ENCODE measurements at places on chromosomes 3 and 15.

GRCh38 chr3:174397848-174398247 is 461.3 kb upstream of the NAALADL2 start:
- DNase-seq = no peak

DNA sequence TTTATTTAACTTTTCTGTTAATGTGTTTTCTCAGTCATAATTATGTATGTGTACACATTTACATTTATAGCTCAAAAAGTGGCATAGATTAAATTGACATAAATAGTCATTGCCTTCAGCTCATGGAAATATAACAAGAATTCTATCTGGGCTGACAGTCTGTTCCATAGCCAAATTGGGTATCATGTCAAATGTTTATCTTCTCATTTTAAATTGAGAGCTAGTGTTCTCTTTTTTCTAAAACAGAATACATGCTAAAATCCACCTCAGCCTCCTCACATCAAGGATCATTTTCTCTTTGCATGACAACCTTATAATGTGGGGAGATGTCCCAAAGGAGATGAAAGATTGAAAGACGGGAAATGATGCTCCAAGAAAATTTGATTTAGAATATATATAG is 144.1 kb upstream of the BCHE start:
- DNase-seq = no peak

DNA sequence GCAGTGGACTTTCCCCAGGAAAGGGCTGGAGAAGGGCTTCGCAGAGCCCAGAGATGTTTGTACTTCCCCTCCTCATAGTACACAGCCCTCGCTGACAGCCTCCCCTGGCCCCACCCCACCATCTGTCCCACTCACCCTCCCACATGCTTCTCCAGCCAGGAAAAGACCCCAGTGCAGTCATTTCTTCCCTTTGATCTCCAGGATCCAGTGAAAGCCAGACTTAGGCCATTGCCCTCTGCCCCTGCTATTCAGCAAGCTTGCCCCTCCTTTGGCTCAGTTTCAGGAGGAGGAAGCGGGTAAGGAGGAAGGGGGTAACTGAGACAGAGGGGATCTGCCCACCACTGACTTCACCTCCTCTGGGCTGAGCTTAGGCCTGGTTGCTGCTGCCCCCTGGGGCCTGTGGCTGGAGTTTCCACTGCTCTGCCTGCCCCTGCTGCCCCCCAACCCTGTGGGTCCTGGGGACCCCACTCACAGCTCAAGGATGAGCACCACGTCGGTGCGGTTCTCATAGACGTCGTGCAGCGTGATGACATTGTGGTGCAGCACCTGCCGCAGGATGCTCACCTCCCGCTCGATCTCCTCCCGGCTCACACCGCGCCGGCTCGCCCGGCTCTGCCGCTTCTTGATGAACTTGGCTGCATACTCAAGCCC is 63.1 kb downstream of the DAPK2 start:
- no peak for DNase-seq

DNA sequence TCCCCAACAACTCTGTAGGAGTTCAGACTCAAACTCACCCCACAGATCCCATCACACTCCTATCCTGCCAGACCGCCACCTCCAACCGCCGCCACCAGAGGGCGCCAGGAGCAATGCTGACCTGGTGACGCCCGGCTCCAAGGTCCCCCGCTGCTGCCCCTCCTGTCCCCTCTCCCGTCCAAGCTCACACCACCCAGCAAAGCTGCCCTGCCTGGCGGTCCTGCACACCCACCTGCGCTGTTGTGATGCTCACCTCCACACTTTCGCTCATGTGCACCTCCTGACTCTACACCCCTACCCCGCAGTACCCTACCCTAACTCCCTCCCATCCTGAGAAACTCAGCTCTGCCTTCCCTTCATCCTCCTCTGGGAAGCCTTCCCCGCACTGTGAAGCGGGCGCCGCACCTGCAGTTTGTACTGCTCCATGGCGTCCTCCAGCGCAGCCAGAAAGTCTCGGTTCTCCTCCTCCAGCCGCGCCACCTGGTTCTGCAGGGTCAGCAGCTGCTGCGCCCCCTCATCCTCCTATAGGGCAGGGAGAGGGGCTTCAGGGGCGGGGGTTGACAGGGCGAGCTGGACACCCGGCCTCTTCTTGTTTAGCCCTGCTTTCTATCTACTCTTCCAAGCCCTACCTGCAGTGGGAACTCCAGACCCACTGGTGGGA is 7.9 kb downstream of the KIF7 start:
- no peak for DNase-seq
